ENCODE measurements at places on chromosomes 1 and 21. TPM values are rescaled to one million over a fixed set of nuclear protein-coding genes. Genes with fewer than 3 reads are reported as not detected.
A peak's percentile ranks its signal among the peaks of the same experiment; 100 is the strongest.

- H3K27me3 ChIP-seq, result no peaks in the 10 kb centered on the region
- peak overlapping the region; percentile 43 for H3K27ac ChIP-seq
- no peak overlapping the region for H3K4me3 ChIP-seq
- peaks cover 9% of the 10 kb centered on the region for H3K36me3 ChIP-seq
Measured at GRCh38 chr1:15902882-15903281, 55.4 kb downstream of the SPEN start.

DNA sequence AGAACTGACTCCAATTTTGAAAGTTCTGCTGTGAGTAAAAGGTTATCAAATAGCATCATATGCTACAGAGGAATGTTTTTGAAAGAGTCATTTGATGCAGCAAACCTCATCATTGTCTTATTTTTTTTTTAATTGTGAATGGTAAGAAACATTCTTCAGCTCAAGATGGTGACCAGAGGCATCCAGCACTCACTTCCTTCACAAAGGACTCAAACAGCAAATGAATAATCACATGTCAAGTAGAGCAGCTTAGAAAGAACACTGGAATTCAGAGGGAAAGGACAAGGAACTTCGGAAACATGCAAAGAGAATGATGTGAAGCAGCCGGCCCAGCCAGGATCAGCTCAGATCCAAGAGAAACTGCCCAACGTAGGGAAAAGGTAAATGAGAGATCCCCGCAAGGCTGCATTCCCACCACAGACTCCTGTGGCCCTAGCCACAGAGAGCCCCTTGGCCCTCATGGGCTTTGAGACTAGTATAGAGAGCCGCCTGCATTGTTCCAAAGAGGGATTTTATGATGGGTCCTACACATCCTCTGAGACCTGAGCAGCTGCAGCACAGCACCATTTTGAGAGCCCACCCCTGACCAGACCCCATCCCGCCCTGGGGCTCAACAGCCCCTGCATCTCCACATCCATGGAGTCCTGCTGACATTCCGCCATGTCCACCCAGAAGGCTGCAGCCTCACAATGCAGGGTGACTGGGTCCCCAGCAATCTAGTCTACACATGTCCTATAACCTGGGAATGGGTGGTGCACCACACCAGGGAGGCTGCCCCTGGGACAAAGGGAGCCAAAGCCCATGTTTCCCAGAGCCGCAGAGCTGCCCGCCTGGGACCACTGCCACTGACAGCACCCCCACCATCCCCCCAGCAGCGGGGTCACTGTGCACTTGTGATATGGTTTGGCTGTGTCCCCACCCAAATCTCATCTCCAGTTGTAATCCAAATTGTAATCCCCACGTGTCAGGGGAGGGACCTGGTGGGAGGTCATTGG, 21.2 kb upstream of the UTS2 start:
- no peak for DNase-seq
- H3K4me3 ChIP-seq, result no peak overlapping the region
- no peaks in the 10 kb centered on the region for H3K4me1 ChIP-seq
- H3K27me3 ChIP-seq, result peaks cover 17% of the 10 kb centered on the region

GRCh38 chr1:180643693-180644092, 11.9 kb downstream of the XPR1 start:
- H3K36me3 ChIP-seq, result no peaks in the 10 kb centered on the region
- no peaks in the 10 kb centered on the region for H3K27me3 ChIP-seq
- DNase-seq, result no peak
- no peak overlapping the region for H3K4me3 ChIP-seq
- peak overlapping the region; percentile 64 for H3K27ac ChIP-seq

DNA sequence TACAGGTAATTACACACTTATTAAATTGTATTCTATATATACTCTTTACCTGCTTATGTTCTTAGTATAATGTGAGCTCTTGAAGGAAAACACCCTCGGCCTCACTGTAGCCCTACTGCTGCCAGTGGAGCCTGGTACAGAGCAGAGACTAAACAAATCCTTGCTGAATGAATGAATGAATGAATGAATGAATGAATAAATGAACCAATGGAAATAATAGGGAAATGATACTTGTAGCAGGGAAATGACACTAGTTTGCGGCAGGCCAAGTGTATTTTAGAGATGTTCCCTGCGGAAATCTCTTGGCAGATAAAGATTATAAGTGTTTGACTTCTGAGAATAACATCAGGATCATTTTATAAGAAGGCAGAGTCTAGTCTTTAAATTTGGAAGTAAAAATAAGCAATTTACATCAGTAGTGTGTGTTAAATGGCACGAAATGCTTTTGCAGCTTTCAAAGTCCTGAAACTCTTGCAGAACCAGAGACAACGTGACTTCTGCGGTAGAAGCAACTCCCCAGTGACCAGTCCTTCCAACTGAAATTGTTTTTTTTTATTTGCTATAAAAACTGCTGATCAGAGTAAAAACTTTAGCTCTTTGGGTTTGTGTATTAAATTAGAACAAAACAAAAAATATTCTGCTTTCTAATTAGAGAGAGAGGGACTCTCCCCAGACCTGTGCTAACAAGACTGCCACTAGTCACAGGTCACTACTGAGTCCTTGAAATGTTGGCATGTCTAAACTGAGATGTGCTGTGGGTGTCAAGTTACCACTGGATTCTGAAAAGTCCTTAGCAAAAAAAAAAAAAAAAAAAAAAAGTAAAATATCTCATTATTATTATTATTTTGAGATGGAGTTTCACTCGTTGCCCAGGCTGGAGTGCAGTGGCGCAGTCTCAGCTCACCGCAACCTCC, 199.3 kb upstream of the MAP1LC3C start:
- no peaks in the 10 kb centered on the region for H3K4me1 ChIP-seq
- H3K27ac ChIP-seq, result no peak overlapping the region
- H3K27me3 ChIP-seq, result no peaks in the 10 kb centered on the region
- H3K4me3 ChIP-seq, result no peak overlapping the region
- no peaks in the 10 kb centered on the region for H3K36me3 ChIP-seq

- H3K4me3 ChIP-seq, result no peak overlapping the region
- no peak overlapping the region for H3K27ac ChIP-seq
- no peaks in the 10 kb centered on the region for H3K36me3 ChIP-seq
- no peaks in the 10 kb centered on the region for H3K27me3 ChIP-seq
- no peak for DNase-seq
Measured at GRCh38 chr1:193944454-193944853, 758.0 kb upstream of the B3GALT2 start.

GRCh38 chr1:30195424-30196134, 527.8 kb downstream of the MATN1 start:
- H3K27me3 ChIP-seq, result peaks cover 77% of the 10 kb centered on the region
- no peaks in the 10 kb centered on the region for H3K36me3 ChIP-seq
- DNase-seq, result no peak
- no peak overlapping the region for H3K27ac ChIP-seq

GRCh38 chr1:33152685-33153432, 29.0 kb downstream of the TRIM62 start:
- H3K27me3 ChIP-seq, result no peaks in the 10 kb centered on the region
- H3K4me1 ChIP-seq, result peaks cover 55% of the 10 kb centered on the region
- H3K36me3 ChIP-seq, result peaks cover 3% of the 10 kb centered on the region
- H3K27ac ChIP-seq, result peak overlapping the region; percentile 90
- no peak overlapping the region for H3K4me3 ChIP-seq

GRCh38 chr1:172185211-172185610, 235.3 kb upstream of the C1orf105 start:
- H3K27ac ChIP-seq, result no peak overlapping the region
- H3K36me3 ChIP-seq, result no peaks in the 10 kb centered on the region
- peaks cover 17% of the 10 kb centered on the region for H3K4me1 ChIP-seq
- DNase-seq, result no peak

GRCh38 chr1:63199706-63200335, 122.5 kb upstream of the FOXD3 start:
- no peaks in the 10 kb centered on the region for H3K36me3 ChIP-seq
- no peak overlapping the region for H3K4me3 ChIP-seq
- DNase-seq, result no peak
- H3K27ac ChIP-seq, result no peak overlapping the region

GRCh38 chr1:14901371-14901954, 252.1 kb upstream of the TMEM51 start:
- no peak overlapping the region for H3K4me3 ChIP-seq
- H3K27ac ChIP-seq, result no peak overlapping the region
- DNase-seq, result no peak
- H3K4me1 ChIP-seq, result no peaks in the 10 kb centered on the region
- peaks cover 62% of the 10 kb centered on the region for H3K27me3 ChIP-seq

GRCh38 chr1:225819346-225820192, 9.6 kb downstream of the EPHX1 start:
- DNase-seq, result no peak
- peaks cover 87% of the 10 kb centered on the region for H3K4me1 ChIP-seq
- H3K27me3 ChIP-seq, result no peaks in the 10 kb centered on the region
- H3K27ac ChIP-seq, result peak overlapping the region; percentile 73

DNA sequence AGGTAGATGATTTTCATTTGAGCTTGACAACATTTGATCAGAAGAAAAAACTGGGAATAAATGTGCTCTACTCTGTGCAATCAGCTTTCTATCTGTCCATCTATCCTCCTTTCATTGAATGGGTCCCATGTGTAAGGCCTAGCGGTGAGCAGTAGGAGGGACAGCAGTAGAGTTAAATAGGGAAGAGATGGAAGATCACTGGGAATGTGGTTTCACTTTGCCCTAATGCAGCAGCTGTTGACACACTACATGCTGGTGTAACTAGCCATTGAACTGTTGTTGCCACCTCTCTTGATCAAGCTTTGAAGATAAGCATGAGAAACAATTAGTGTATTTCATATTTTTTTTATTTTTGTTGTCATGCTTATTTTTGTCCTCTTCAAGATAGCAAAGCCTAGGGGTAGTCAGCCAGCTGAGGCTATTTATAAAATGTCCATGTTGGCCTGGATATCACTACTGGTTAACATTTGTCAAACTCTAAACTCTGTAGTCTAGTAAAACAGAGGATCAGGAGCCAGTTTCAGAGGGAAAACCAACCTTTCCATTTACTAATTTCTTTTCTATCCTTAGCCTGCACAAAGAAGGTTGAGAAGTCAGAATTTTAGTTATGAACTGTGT, 41.9 kb downstream of the CACNA1E start:
- no peak overlapping the region for H3K27ac ChIP-seq
- no peaks in the 10 kb centered on the region for H3K36me3 ChIP-seq
- H3K4me3 ChIP-seq, result no peak overlapping the region

DNA sequence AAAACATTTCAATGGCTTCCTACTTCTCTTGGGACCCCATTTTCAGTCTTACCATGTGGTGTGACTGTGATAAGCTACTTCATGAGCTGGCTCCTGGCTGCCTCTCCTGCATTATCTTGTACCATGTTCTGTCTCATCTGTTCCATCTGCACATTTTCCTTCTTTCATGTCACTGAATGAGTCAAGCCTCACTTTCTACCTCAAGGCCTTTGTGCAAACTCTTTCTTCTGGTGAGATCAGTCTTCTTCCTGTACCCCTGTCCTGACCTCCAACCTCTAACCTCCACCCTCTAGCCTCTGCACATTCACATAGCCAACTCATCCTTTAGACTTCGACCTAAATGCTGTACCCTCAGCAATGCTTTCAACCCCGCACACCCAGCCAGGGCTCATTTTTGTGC, 9.6 kb upstream of the FAM78B start:
- H3K27me3 ChIP-seq, result peaks cover 25% of the 10 kb centered on the region
- H3K4me3 ChIP-seq, result no peak overlapping the region

The NPR1 gene
- total RNA-seq, result 10.4 TPM

The ZNF687 gene
- 11.2 TPM for total RNA-seq

The MPZ gene
- 3.5 TPM for total RNA-seq

Measured in left ventricle myocardium inferior (tissue), 1 donor.